Activated CD4-positive, alpha-beta memory T cell treated with anti-CD3 and anti-CD28 coated beads for 36 hours (primary cell): ENCODE measurements at places on chromosomes 1 and 21. TPM values are rescaled to one million over a fixed set of nuclear protein-coding genes. Genes with fewer than 3 reads are reported as not detected.

Gene SPATA6
- total RNA-seq, result 1.8 TPM

Gene ACTA1
- total RNA-seq, result not detected

Gene CFAP107
- total RNA-seq, result not detected

Gene LCE3E
- not detected for total RNA-seq

Gene ERVH48-1
- not detected for total RNA-seq

Gene C1orf74
- 3.9 TPM for total RNA-seq
